ENCODE measurements at places on chromosomes 12 and 14. TPM values are rescaled to one million over a fixed set of nuclear protein-coding genes. Genes with fewer than 3 reads are reported as not detected.

- DNase-seq, result no peak
Observed at GRCh38 chr12:78759367-78759766, 105.2 kb upstream of the SYT1 start.

DNA sequence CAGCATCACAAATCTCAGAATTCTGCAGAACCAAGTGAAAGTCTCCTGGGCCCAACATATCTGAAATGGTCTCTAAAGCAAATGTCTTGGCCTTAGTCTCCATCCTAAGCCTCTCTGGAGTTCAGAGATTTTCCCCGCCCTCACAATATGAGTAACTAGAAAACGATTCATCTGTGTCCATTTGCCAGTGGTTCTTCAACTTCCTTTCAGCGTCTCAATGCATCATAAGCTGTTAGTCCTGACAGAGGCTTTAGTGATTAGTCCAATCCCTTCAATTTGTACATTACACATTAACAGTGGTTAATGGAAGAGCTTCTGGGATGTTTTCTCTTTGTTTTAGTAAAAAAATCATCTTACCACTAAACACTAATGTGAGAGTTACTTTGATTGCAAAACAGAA is 17.4 kb downstream of the NPC2 start:
- DNase-seq, result no peak

DNA sequence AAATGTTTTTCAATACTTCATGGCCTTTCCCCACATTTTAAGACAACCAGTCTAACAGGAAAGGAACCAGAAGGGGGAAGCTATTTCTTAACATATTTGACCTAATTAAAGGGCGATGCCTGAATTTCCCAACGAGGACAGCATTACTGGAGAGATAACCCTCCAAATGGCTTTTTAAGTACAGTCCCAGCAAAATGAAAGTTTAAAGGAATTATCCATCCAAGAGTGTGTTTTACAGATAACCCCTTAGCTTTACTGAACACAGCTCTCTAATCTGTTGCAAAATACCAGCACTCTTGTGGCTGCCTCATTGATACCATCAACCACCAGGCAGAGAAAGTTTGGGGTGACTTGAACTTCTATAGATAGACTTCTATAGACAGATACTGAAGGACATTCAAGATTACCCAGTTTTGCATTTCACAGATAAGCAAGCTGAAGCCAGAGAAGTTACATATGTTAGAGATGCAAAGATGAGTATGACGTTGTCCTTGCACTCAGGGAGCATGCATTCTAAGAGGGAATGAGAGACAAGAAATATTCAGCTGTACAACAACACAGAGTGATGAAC is 41.3 kb upstream of the DUSP6 start:
- DNase-seq, result no peak

DNA sequence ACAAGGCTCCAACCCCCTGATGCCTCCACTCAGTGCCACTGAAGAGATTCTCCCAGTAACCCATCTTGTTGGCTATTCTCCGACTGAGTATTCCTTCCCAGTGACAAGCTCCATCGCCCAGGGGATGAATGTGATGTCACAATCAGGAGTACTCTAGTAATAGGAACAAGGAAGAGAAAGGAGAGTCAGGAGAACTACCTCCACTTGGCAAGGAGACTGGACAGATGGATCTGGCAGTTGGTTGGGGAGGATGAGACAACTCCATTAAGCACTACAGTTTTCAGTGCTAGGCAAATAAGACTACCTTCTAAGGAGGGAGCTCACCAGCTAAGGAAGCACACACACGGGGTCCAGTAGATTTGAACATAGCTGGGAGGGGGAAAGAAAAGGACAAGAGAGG is 5.3 kb downstream of the RNF41 start:
- no peak for DNase-seq

DNA sequence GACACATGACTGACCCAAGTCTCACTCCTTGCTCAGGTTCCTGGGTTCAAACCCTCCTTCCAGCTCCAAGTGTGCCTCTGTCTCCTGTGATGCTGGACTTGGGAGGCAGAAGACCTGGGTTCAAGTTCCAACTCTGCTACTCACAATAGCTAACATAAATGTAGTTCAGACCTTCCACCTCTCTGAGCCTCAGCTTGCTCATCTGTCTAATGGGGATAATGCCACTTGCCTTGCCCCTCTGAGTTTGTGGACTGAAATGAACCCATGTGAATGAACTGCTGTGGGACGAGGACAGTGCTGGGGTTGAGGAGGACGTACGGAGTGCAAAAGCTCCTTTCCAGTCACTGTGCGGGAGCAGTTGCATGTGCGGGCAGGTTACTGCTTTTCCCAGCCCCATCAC is 40.9 kb downstream of the ACADS start:
- no peak for DNase-seq

Gene EXOC5
- polyA plus RNA-seq, result 12.9 TPM

Gene HOXC12
- polyA plus RNA-seq, result not detected

Gene SRRM4
- polyA plus RNA-seq, result 0.37 TPM

Gene HCAR3
- 0.19 TPM for polyA plus RNA-seq

Gene STON2
- polyA plus RNA-seq, result 2.8 TPM

Measured in heart right ventricle (tissue), 16 donors.